ENCODE measurements at places on chromosomes 2 and 18.

GRCh38 chr2:7286120-7286519, 368.9 kb downstream of the RNF144A start:
- no peak for DNase-seq

- peak; percentile 45 for DNase-seq
These were observed 19.4 kb upstream of the RNF138 start for GRCh38 chr18:32072321-32072720.

GRCh38 chr2:99903981-99904380, 238.4 kb downstream of the AFF3 start:
- no peak for DNase-seq

GRCh38 chr2:172278667-172279066, 148.7 kb upstream of the ITGA6 start:
- no peak for DNase-seq

- DNase-seq: peak; percentile 73
These were observed 82.5 kb downstream of the SPRED2 start for GRCh38 chr2:65349863-65350262.

GRCh38 chr2:3445891-3446290, 66.4 kb downstream of the TRAPPC12 start:
- no peak for DNase-seq

GRCh38 chr2:120820263-120820952, 84.7 kb downstream of the GLI2 start:
- no peak for DNase-seq

DNA sequence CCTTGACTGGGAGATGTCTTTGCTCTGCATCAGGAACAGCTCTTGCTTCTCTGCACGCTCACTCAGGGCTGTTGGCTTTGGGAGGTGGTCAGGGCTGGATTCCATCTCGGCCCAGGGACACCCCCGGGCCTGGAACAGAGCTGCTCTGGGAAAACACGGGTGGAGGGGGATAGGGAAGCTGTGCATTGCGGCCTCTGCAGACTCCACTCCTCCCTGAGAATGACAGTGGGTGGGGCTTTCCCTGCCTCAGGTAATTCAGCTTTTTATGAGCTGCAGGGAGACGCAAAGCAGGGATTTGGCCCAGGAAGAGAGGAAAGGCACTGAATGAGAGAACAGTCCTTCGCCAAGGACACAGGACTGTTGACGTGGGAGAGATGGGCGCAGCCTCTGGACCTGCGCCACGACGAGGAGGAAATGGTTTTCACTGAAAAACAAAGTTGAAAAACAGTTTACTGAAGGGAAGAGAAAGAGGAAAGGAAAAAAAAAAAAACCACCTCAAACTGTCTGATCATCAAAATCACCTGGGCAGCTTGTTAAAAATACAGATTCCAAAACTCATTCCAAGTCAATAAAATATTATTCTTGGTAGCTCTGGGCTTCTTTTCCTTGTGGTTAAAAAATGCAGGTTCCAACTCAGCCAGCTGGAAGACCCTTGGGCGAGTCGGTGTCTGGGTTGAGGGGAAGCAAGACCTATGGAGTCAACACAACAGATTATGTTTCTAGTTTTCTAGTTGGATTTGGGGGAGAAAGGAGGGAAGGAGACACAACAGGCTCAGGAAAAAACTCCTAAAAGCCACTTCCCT, 194.0 kb downstream of the ZFP36L2 start:
- no peak for DNase-seq

- DNase-seq: peak; percentile 20
These were observed 26.5 kb downstream of the PPP4R3B start for GRCh38 chr2:55590810-55591440.

- DNase-seq: no peak
These were observed 170.0 kb upstream of the ARL4C start for GRCh38 chr2:234666911-234667310.

DNA sequence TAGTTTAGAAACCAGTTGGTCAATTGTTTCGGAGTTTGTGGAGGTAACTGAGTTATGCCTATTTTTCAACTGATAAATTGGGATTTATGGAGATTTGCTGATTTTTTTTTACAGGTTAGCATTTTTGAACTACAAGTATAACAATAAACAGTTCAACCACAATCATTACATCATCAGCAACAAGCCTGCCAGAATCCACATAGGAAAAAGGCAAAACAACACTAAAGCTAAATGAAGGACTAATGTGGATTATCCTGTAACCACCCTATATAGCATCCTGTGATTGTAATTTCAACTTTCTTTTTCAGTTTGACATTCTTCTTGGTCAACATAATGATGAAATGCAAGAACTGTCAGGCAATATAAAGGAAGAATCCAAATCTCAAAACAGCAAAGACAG, 76.5 kb downstream of the CCDC102B start:
- DNase-seq: no peak

DNA sequence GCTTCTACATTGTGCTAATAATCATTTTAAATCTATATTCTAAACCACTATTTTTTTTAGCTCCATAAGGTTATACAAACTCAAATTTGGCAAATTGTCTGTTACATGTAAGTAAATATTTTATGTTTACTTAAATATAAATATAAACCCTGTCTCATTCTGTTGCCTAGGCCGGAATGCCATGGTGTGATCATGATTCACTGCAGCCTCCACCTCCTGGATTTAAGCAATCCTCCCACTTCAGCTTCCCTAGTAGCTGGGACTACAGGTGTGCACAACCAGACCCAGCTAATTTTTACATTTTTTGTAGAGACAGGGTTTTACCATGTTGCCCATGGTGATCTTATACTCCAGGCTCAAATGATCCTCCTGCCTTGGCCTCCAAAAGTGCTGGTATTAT, 124.7 kb downstream of the MEIS1 start:
- no peak for DNase-seq

GRCh38 chr2:175227393-175227792, 45.9 kb upstream of the ATP5MC3 start:
- no peak for DNase-seq

DNA sequence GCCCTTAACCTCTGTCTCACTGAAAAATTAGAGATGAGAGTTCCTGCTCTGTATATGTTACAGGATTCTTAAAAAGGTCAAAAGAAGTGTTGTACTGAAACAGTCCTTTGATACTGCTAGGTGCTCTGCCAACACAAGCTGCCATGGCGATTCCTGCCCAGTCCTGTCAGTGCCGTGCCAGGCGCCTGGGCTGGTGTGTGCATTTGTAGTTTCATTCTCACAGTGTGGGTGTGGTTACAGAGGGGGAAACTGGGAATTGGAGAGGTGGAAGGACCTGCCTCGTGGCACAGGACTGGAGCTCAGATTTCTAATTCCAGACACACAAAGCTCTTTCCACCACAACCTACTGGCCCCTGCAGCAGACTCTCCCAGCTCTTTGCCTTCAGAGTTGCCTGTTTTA, 122.3 kb upstream of the RAB6C start:
- no peak for DNase-seq

DNA sequence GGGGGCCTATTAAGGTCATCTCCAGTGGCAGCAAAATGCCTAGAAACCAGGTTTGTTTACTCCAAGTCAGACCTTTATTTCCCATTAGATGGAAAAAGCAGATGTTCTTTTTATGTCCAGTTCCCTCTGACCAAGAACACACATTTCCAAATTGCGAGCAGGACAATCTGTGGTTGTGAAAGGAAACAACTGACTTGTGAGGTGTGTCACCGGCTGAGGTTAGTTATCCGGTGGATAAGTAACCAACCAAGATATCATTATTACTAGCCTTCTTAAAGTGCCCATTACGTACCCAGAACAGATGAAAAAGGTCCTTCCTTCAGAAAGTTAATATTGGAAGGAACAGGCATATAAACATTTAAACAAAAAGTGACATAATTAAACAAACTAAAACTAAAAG, 112.9 kb downstream of the THADA start:
- DNase-seq: peak; percentile 32

- no peak for DNase-seq
These were observed 181.3 kb downstream of the TMX3 start for GRCh38 chr18:68533641-68534040.

GRCh38 chr2:109475531-109476210, 138.1 kb downstream of the SEPTIN10 start:
- no peak for DNase-seq

DNA sequence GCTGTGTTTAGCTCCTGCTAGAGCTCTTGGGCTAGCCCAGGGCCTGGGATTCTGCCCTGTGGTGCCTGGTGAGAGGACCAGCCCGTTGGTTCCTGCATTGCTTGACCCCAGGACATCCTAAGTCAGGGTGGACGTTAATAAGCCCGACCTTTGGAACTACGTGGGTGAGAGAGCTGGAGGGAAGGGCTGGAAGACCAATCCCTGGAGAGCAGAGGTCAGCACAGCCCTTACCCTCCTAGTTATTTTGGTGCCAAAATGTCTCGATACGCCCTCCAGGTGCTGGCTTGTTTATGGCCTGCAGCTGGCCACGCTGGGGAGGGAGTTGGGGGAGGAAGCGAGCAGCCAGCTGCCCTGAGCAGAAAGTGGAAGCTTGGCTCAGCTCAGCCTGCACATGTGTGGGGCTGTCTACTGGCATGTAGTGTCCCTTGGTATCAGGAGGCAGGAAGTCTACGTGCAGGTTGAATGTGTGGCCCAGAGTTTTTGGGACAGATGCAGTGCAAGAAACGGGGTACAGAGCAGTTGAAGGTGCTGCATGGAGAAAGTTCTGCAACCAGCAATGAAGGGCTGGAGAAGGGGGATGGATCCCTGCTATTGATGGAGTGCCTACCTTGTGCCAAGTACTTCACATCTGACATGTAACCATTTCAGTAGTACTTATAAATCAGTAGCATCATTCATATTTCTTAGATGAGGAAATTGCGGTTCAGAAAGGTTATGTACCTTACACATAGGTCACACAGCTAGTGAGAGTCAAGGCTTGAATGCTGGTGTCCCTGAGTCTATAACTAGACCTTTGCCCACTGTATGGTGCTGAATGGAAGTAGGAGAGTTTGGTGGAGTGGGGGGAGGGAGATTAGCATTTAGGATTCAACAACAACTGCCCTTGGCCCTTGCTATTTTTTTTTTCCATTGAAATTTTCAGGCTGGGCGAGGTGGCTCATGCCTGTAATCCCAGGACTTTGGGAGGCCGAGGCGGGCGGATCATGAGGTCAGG, 5.0 kb upstream of the DGKD start:
- DNase-seq: peak; percentile 78

GRCh38 chr2:38661306-38661705, 4.6 kb upstream of the GALM start:
- no peak for DNase-seq

DNA sequence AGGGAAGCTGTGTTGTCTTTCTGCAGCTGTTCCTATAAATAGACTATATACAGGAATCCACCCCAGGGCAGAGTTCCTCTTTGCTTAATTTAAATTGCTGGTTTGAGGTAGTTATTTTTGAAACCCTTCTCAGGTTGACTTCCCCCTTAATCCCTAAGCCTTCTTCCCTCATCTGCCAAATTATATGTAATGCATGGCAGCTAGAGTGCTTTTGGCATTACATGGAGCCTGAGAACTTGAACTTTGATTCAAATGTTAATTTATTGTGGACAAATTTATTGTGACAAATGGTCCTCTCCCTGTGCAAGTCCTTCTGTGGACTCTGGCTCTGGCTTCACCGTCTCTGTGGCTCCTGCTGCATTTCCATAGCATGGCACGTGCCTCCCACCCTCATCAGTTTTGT, 29.2 kb downstream of the MYO1B start:
- no peak for DNase-seq

- no peak for DNase-seq
These were observed 314.4 kb downstream of the ALK start for GRCh38 chr2:29607038-29607420.

DNA sequence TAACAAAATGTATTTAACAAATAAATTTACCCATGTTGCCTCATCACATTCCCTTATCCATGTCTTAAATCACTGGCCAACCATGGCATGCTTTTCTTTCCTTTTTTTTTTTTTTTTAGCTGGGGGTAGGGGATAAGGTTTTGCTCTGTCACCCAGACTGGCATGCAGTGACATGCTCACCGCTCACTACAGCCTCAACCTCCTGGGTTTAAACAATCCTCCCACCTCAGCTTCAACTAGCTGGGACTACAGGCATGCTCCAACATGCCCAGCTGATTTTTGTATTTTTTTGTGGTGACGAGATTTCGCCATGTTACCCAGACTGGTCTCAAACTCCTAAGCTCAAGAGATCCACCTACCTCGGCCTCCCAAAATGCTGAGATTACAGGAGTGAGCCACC, 266.4 kb downstream of the THSD7B start:
- no peak for DNase-seq

- no peak for DNase-seq
These were observed 168.1 kb upstream of the TACR1 start for GRCh38 chr2:75367401-75367800.

DNA sequence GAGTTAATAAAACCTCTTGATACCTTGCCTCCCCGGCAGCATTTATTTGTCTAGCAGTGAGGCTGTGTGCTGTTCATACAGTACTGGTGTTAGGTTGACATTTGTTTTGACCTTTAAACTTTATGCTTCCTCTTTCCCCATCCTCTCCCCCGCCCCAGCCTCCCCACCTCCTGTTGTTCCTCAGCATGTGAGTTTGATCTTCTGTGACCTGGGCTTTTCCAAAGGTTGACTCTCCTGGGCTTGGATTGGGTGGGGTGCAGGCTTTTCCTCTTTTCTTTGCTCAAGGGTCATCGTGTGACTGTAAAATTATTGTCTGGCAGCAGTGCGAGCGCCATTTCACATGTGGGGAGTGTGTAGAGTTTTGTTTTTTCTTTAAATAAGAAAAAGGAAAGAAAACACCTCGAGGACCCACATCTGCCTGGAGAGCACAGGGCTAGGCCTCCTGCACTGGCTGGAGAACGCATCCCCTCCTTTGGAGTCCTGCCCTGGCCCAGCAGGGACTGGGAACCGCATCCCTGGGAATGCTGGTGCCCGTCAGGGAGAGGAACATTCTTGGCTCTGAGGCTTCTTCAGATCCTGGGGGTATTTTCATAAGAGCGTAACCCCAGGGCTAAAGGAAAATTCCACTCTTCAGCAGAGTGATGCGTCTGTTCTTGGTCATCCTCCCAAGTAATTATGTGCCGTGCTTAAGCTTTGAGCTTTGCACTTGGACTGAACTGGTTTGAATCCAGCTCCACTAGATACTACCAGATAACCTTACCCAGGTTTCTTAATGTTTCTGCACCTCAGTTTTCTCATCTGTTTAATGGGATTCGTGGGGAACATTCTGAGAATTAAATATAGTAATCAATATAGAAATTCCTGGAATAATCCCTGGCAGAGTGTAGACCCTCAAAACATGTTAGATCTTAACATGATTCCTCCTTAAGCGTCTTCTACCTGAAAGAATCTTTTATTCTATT, 91.5 kb downstream of the SETBP1 start:
- no peak for DNase-seq

DNA sequence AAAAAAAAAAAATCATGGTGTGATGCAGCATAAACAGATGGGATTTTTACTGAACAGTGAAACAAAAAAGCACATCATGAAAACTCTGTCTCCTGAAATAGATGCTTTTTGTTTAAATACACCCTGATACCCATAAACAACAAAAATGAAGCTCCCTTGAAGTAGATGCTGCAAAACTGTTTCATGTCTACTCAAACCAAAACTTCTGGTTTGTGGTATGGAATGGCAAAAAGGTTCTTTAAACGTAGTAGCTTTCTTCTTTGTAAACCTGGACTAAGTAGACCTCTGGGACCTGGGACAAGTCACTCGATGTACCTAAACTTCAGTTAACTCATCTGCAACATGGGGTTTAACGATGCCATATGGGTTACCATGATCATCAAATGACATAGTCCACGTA, 64.4 kb upstream of the RAPH1 start:
- no peak for DNase-seq
